ENCODE measurements at places on chromosomes 7 and 10.

DNA sequence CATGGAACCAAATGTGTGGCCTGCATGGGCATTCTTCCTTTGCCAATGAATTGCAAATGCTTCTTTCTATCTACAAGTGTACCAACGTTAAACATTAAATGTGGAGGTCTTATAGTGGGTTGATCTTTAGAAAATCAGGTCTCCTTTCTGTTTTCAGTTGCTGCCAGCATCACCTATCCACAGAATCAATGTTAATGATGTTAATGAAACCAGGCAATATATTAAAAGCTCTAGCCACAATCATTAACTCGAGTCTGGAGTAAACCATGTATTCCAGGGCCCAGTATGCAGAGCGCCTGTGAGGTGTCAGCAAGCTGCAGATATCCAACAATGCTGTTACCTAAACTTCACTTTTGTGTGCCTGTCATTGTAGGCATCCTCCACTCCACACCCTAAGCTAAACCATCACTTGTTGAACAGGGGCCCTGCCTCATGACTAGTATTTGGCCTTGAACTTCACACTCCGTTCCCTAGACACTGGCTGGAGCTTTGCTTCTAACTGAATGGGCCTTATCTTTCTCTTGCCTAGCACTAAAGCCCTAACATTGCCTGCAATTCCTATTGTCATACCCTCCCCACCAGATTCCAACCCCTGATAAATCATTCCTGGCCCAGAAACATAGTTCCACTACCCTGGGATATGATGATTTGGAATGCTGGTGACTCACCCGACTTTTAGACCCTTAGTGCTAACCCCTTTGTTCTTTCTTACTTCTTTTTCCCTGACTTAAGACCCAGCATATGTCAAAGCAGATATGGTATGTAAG, 24.3 kb upstream of the ITGB8 start:
- DNase-seq: no peak

DNA sequence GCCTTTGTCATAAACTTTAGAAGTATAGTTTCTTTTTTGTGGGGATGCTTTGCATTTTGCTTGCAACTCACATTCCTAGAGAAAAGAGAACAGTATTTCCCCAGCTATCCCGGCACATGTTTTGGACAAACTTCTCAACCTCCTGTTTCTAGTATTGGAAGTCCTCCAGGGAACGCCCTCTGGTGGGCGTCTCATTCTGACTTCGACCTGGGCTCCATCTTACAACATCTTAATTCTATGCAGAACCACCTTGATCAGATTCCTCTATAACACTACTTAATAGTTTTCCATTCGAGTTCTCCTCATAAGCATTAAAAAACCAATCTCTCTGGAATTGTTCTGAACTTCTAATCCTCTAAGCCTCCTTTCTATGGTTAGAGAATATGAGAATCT, 139.5 kb upstream of the FZD8 start:
- no peak for DNase-seq

GRCh38 chr10:108817584-108817983, 1105.7 kb downstream of the XPNPEP1 start:
- no peak for DNase-seq

DNA sequence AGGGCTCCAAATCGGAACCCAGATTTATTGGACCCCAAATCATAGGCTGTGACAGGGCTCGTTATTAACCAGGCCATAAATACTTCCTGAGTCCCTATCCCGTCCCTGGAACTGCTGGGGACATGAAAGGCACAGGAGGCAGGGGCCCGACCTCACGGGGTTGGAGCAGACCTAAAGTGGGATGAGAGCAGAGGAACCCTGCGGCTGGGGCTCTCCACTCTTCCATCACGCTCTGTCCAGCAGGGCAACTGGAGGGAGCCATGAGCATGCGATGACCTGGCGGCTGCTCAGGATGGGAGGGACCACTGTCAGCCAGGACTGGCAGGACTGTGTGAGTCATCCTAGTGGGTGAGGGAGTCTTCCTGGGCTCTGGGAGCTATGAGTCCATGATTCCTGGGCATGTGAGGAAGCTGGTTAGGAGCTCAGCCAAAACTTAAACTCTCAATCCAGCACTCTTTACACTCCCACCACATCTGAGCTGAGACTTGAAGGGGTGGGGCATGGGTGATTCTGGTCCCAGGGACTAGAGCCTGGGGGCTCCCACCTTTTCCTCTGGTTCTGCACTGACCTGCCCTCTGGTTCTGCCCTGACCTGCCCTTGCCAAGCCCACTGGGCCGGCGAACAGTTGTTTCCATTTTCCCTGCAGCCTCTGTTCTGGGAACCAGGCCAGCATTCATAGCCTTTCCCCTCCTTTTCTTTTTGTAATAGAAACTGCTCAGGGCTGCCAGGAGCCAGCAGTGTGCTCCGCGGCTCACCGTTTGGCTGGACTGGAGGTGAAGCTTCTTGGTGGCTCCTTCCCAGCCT, 47.1 kb downstream of the SYPL1 start:
- peak; percentile 70 for DNase-seq

DNA sequence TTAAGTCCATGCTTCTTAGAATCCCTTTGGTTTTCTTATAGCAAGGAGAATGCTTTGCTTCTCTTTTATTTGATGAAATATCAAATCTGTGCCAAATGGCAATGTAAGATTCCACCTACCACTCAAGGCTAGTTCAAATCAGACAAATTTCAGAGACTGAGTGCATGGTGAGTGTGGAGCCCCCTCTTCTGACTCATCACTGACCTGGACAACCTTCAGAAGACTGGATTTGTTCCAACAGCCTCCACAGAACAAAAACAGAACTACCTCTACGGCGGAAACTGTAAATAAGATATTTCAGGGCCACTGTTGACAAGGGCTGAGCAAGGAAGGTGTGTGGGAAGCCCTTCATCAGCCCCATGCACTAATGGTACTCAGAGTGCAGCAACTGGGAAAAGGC, 21.1 kb downstream of the NCAPG2 start:
- DNase-seq: no peak

- DNase-seq: no peak
Measured at GRCh38 chr10:7409045-7409731, 1.6 kb downstream of the SFMBT2 start.

DNA sequence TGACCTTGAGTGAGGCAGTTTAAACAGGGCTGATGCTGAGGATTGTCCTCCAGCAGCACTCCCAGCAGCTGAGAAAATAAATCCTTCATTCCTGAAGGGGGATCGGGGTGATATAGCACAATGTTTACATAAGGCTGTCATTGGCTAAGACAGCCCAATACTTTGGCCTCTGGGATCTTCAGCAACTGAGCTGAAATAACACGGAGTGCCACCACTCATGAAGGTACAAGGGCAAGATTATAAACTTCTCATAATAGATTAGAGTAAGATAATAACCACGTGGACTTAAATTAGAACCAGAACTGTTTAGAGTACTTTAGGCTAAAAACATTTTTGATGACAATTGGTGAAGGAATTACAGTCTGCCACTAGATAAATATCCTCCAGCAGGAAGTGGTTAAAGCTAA, 70.0 kb upstream of the PAPSS2 start:
- DNase-seq: no peak

- DNase-seq: no peak
Measured at GRCh38 chr7:123849855-123850254, 4.9 kb downstream of the HYAL4 start.

GRCh38 chr10:69413221-69413865, 3.4 kb downstream of the TACR2 start:
- DNase-seq: peak; percentile 88

GRCh38 chr10:13417459-13418126, 69.5 kb upstream of the SEPHS1 start:
- no peak for DNase-seq

DNA sequence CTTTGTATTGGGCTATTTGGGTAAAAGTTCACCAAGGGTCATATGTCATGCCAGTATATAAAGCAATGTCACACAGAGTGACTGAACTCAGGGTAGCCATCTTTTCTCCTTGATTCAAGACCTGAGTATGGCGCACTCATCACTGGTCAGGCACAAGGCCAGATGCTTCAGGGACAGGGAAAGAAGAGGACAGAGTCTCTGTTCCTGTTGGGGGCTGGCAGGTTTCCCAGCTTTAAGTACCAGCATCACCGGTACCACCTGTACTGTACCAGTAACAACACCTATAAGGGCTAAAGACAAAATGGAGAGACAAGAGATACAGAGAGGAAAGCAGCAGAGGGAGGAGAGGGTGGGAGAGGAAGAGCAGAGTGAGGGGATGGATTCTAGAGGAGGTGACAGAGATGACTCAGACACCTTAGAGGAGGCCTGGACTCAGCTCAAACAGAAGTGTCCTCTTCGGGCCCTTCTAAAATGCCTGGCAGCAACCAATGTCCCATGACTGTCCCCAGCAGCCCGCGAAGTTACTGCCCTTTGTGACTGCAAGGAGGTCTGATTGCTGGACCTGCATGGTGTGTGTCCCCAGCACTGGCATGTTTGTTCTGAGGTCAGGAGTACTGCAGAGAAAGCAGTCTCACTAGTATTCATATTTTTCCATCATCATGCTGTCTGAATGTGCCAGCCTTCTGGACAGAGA, 191.3 kb downstream of the MYOF start:
- no peak for DNase-seq

- no peak for DNase-seq
Measured at GRCh38 chr7:64997927-64998391, 7.1 kb upstream of the ZNF117 start.

DNA sequence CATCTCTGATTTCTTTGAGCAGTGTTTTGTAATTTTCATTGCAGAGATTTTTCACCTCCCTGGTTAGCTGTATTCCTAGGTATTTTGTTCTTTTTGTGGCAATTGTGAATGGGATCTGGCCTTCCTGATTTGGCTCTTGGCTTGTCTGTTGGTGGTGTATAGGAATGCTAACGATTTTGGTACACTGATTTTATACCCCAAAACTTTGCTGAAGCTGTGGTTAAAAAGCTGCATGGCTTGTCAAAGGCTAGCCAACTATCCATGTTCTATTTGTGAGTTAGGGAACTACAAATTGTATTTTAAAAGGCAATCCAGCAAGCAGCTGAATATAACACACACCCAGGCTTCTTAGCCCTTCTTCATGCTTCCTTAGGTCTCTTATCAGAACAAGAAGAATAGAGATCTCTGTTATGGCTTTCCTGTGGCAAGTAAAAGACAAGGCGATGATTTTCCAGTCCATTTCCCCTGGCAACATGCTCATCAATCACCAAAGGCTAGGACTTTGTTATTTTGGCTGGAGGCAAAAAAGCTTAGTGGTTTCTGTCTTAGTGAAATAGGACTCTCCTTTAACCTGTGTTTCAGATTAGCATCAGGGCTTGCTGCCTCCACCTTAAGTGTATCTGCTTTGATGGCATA, 77.5 kb downstream of the CDK6 start:
- no peak for DNase-seq

- no peak for DNase-seq
Measured at GRCh38 chr7:24778543-24779282, 21.4 kb upstream of the GSDME start.

GRCh38 chr7:41886901-41887311, 184.0 kb upstream of the INHBA start:
- no peak for DNase-seq

DNA sequence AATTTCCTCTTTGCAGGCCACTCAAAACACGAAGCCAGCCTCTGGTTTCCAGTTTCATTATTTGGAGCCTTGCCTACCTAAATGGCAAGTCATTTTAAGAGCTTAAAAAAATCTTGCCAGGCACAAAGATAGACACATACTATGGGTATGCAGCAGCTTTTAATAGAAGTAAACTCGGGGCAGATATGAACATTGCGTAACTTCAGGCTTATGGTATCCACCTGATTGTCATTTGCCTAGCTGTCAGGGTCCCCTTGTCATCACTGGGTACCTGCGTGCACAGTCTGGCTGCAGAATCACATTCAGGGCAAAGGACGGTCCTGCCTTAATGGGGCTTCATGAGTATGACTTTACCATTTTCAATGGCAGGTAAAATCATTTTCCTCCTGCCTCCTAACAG, 466.1 kb upstream of the NRP1 start:
- no peak for DNase-seq

GRCh38 chr10:26216585-26217395, at the start of gene GAD2:
Gene GAD2 (plus strand): TSS chr10:26216774. CDS start chr10:26216810, 36 bp downstream.
- peak; percentile 20 for DNase-seq

DNA sequence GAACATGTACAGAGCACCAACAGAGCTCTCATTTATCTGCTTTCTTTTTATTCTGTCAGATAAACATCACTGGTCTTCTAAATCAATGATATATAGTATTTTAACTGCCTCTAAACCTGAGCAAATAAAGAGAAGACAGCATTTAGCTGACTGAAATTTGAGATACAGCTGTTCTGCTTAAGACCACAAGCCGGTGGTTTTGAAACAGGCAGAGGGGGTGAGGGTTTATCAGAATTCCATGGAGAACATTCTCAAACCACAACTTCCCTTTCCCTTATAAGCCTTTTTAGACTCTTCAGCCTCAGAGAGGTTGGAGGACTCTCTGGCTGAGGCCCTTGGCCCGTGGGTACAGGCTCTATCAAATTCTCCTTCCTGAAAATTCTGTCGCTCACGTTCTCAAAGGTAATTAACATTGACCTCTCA, 87.4 kb upstream of the RSU1 start:
- no peak for DNase-seq

- DNase-seq: no peak
Measured at GRCh38 chr10:19316204-19316870, 267.7 kb downstream of the MALRD1 start.

DNA sequence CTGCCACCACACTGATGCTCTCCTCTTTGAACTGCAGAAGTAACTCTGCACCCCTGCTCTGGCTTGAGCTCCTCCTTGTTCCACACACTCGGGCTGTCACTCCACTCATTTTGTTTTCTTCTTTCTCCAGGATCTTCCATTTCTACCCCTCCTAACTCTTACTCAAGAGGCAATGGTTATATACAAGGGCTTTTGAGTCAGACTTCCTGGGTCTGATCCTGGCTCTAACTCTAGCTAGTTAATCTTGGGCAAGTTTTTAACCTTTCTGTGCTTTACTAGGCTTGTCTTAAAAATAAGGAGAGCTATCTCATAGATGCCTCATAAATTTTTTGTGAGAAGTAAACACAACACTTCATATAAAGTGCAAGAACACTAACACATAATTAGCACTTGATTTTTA, 45.3 kb upstream of the GNAI1 start:
- DNase-seq: no peak

GRCh38 chr7:98616381-98617050, 569 bp upstream of the NPTX2 start:
- DNase-seq: no peak

DNA sequence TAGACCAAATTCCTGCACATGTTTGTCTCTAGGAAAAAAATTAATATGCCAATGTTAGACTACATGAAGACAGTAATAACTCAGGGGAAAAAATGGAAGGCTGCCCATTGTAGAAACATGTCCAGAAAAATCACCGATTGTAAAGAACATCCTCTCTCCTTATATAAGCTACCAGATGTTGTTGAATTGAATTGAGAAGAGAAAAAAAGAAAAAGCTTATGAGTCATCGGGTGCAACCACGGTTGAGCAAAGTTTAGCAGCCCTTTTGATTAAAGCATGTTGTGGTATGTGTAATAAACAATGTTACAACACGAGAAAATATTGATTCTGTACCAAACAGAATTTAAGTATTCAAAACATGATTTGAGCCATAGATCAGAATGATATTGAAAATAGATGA, 102.3 kb upstream of the ARHGAP21 start:
- DNase-seq: peak; percentile 2
